CD4-positive, alpha-beta memory T cell (primary cell): ENCODE measurements at places on chromosomes 3 and 15. TPM values are rescaled to one million over a fixed set of nuclear protein-coding genes. Genes with fewer than 3 reads are reported as not detected.

DNA sequence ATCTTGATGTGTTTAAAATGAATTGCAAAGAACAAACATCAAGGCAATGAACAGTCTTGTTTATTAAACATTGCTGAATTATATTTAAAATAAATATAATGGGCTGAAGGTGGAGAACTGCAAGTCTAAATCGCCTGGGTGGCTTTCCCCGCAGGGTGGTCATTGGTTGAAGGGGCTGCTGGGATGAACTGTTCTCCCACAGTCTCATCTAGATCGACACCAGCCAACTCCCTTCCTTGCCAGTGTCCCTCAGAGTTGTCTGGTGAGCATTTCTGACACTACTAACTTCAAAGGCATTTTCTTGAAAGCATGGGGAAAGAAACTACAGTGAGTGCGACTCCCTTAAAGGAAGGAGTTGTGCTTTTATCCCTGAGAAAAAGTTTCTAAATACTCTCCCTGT, 196.5 kb upstream of the LRTM1 start:
- no peaks in the 10 kb centered on the region for H3K27me3 ChIP-seq
- H3K4me1 ChIP-seq: no peaks in the 10 kb centered on the region
- no peak overlapping the region for H3K4me3 ChIP-seq
- no peaks in the 10 kb centered on the region for H3K36me3 ChIP-seq

- no peak overlapping the region for H3K4me3 ChIP-seq
- H3K27me3 ChIP-seq: no peaks in the 10 kb centered on the region
- peaks cover 11% of the 10 kb centered on the region for H3K4me1 ChIP-seq
- H3K36me3 ChIP-seq: no peaks in the 10 kb centered on the region
- DNase-seq: no peak
Measured at GRCh38 chr3:172152874-172153273, 113.5 kb downstream of the FNDC3B start.

GRCh38 chr3:64685800-64686445, 1.9 kb downstream of the ADAMTS9 start:
- H3K27ac ChIP-seq: no peak overlapping the region
- no peaks in the 10 kb centered on the region for H3K36me3 ChIP-seq
- H3K27me3 ChIP-seq: peaks cover 4% of the 10 kb centered on the region

GRCh38 chr15:44173813-44174212, 21.3 kb downstream of the FRMD5 start:
- no peak for DNase-seq
- peaks cover 4% of the 10 kb centered on the region for H3K27me3 ChIP-seq
- no peaks in the 10 kb centered on the region for H3K4me1 ChIP-seq
- H3K36me3 ChIP-seq: no peaks in the 10 kb centered on the region
- no peak overlapping the region for H3K27ac ChIP-seq

DNA sequence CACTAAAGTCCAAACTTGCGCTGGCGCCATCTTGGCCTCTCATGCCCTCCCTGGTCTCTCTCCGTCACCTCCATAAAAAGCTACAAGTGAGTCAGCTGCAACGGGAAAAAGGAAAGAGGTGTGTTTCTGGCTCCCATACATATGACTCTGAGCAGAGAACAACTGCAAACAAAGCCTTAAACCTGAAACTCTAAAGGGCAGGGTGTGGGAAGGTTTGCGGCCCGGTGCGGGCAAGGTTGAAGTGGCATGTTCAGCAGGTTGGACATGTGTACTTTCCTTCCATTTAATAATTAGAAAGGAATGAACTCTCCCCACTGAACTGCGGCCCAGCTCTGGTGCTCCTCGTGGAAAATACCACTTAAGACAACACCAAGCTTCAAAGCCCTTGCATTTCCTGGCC, 59.0 kb upstream of the PPARG start:
- H3K4me1 ChIP-seq: no peaks in the 10 kb centered on the region
- H3K27ac ChIP-seq: no peak overlapping the region
- DNase-seq: no peak
- peaks cover under 1% of the 10 kb centered on the region for H3K27me3 ChIP-seq
- no peak overlapping the region for H3K4me3 ChIP-seq

DNA sequence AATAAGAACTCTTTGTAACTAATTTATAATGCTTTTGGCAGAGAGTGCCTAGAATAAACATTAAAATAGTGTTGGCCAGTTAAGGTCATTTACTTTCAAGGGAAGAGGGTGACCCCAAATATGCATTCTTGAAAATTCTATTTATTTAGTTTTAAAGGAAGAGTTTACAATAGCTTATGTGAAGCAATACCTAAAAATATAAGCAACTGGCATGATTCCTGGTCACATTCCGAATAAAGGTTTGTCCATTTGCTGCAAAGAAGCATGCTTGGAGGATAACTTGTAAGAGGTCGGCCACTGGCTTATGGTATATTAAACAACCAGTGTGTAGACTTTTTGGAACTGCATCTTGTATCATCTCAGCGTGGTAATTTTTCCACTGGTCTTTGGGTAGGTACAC, 10.2 kb downstream of the MITF start:
- no peaks in the 10 kb centered on the region for H3K4me1 ChIP-seq
- H3K27ac ChIP-seq: no peak overlapping the region
- no peaks in the 10 kb centered on the region for H3K27me3 ChIP-seq
- DNase-seq: no peak
- no peak overlapping the region for H3K4me3 ChIP-seq

DNA sequence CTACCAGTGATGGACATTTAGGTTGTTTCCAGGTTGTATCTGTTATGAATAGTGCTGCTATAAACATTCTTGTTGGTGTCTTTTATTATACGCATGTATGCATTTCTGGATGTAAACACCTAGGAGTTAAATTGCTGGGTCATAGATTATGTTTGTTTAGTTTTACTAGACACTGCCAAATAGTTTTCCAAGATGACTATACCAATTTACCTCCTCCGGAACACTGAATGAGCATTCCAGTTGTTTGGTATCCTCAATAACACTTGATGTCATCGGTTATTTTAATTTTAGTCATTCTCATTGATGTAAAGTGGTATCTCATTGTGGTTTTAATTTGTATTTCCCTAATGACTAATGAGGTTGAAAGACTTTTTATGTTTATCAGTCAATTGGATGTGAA, 36.6 kb upstream of the ARID3B start:
- H3K4me3 ChIP-seq: no peak overlapping the region
- no peaks in the 10 kb centered on the region for H3K27me3 ChIP-seq
- H3K27ac ChIP-seq: no peak overlapping the region
- no peaks in the 10 kb centered on the region for H3K4me1 ChIP-seq

DNA sequence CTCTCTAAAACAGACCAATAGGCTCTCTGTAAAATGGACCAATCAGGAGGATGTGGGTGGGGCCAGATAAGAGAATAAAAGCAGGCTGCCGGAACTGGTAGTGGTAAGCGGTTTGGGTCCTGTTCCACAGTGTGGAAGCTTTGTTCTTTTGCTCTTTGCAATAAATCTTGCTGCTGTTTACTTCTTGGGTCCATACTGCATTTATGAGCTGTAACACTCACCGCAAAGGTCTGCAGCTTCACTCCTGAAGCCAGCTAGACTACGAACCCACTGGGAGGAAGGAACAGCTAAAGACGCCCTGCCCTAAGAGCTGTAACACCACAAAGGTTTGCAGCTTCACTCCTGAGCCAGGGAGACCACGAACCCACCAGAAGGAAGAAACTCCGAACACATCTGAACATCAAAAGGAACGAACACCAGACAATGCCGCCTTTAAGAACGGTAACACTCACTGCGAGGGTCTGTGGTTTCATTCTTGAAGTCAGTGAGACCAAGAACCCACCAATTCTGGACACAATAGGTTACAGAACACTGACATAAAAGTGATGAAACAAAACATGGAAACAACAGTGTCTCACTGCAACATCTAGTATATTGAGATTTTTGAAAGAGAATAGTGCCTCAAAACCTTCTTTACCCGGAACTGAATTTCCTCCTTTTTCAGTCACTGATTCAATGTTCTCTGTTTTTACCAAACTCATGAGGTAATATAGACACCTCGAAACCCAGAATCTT, 28.8 kb upstream of the PLSCR2 start:
- no peak overlapping the region for H3K27ac ChIP-seq
- DNase-seq: peak; percentile 38
- no peaks in the 10 kb centered on the region for H3K27me3 ChIP-seq
- H3K36me3 ChIP-seq: no peaks in the 10 kb centered on the region

DNA sequence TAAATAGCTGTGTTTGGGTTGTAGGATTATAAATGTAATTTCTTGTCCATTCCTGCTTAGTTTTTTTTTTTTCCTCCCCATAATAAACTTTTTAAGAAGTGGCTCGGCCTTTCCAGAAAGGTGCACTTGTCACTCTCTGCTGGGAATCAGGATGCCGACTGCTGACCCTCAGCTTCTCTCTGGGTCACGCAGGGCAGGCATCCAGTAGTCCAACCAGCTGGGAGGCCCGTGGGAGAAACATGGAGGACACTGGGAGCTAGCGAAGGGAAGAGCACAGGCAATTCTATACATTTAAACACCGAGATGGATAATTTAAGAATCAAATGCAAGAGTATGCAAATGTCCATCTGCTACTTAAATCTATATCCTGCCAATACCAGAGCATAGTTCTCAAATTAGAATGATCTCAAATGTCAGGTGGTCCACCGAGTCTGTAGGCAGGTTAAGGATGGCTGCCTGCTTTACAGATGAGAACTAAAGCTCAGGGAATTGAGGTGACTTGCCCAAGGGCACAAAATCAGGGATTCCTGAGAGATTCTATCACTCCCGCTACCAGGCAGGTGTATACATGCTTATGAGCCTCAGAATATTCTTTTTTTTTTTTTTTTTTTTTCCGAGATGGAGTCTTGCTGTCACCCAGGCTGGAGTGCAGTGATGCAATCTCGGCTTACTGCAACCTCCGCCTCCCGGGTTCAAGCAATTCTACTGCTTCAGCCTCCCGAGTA, 64.5 kb downstream of the DAPK2 start:
- no peaks in the 10 kb centered on the region for H3K4me1 ChIP-seq
- H3K27me3 ChIP-seq: no peaks in the 10 kb centered on the region
- H3K4me3 ChIP-seq: no peak overlapping the region
- no peaks in the 10 kb centered on the region for H3K36me3 ChIP-seq
- DNase-seq: no peak

GRCh38 chr3:184691397-184692231, 20.2 kb downstream of the MAGEF1 start:
- H3K27me3 ChIP-seq: no peaks in the 10 kb centered on the region
- no peaks in the 10 kb centered on the region for H3K4me1 ChIP-seq
- H3K4me3 ChIP-seq: no peak overlapping the region
- DNase-seq: no peak
- H3K27ac ChIP-seq: no peak overlapping the region

DNA sequence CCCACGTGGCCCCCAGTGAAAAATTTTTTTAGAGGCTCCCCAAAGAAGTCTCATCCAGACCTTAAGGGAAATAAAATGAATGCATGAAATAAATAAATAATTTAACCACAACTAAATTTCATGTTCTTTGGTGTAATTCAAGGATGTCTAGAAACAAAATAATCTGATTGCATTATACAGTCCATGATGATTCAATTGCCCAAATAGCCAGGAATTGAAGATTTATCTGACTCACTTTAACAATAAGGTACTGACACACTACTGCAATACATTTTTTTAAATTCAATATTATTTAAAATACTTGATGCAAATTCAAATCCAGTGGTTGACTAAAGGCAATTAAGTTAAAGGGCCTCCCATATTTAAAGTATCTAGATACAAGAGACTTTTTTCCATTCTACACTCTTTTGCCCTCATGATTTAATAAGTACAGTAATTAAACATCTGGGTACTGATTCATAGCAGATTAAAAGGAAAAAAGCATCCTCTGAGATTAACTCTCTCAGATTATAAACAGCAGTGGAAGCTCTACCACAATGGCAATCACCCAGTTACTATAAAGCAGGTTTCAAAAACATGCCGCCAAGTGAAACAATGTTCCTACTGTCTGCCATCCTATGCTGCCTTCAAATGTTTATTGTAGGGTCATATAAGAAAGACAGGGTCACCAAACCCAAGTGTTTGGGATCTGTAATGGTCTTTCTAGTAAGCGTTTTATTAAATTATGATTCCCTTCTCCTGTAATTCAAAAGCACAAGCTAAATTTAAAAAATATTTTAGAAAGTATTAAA, 9.9 kb downstream of the UQCC5 start:
- H3K4me1 ChIP-seq: no peaks in the 10 kb centered on the region
- no peak overlapping the region for H3K4me3 ChIP-seq
- no peak for DNase-seq
- no peak overlapping the region for H3K27ac ChIP-seq

DNA sequence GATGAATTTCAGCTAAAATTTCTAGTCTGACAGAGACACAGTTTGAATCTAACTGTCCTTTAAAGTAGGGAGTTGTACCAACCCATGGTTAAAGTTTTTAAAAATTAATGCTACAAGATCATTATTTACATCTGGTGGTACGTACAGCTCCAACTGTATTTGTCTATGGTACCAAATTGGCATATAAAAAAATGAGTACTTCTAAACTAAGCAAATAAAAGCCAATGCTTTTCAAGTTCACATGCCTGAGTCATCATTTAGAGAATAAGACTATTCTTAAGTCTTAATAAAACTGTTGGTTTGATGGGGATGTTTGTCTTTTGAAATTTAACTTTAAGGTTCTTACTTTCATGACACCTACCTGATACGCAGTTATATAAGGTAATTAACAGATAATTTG, 21.0 kb upstream of the IFT57 start:
- no peak for DNase-seq
- no peak overlapping the region for H3K4me3 ChIP-seq
- no peaks in the 10 kb centered on the region for H3K27me3 ChIP-seq
- no peaks in the 10 kb centered on the region for H3K36me3 ChIP-seq

DNA sequence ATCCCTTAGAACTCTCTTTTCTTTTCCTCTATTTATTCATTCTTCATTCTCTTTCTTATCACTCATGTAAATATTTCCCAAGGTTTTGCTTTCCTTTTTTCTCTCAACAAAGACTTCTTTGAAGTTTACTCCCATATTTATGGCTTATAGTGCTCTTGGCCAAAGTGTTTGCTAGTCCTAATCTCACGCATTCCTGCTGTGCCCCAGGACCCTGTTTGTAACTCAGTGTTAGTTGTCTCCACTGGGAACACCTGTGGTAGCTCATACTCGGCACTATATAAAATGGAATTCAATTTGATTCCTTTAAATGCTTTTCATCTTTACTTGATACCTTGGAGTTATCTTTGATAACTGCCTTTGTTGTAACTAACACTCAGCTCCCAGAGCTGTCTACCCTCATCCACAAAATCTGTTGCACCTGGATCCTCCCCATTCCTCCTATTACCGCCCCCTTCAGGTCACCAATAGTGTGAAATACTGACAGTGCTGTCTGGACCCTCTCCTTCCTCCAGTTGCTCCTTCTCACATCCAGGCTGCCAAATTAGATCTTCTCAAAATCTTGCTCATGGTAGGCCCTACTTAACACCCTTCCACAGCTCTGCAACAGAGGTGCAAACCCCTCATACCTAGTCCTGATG, 76.8 kb downstream of the TIGIT start:
- H3K36me3 ChIP-seq: no peaks in the 10 kb centered on the region
- H3K4me3 ChIP-seq: no peak overlapping the region
- H3K27me3 ChIP-seq: no peaks in the 10 kb centered on the region
- no peak for DNase-seq
- H3K27ac ChIP-seq: no peak overlapping the region

Gene RHOA
- 246 TPM for total RNA-seq

Gene PRR20G
- not detected for total RNA-seq

Gene PARP6
- 111 TPM for total RNA-seq

Gene LIPH
- total RNA-seq: not detected

Gene GUCA1C
- not detected for total RNA-seq

Gene LRRC2
- total RNA-seq: 1.0 TPM
